NCI-H146 (cell line): ENCODE measurements at places on chromosomes 6 and 20.

GRCh38 chr6:3506751-3507383 is 50.0 kb upstream of the SLC22A23 start:
- DNase-seq, result no peak

DNA sequence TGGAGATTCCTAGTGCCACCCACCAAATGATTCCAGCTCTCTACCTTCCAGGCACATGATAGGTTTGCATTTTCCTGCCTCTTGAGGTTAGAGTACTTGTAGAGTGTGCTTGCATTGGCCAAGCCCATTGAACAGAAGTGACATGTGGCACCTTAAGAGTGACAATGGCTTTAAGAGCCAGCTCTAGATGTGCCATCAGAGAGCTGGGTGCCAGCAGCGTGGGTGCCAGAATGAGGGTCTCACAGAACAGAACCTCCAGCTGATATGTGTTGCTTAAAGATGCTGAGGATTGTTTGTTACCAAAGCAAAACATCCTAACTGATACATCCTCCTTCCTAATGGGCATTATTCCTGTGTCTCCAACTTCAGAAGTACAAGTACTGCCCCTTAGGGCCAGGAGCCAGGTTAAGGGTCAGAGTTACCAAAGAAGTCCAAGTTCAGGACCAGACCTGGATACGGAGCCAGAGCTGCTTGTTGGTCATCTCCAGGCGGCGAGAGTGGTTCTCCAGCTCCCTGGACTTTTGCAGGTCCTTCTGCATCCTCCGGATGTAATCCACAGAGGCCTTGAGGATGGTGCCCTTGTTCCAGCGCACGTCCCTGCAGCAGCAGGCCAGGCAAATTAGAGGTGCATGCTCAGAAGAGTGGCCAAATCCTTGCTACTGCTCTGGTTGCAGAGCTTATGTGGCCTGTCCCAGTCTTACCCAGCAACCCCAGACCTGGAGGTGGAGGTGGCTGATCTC is 47.5 kb downstream of the MDFI start:
- no peak for DNase-seq

DNA sequence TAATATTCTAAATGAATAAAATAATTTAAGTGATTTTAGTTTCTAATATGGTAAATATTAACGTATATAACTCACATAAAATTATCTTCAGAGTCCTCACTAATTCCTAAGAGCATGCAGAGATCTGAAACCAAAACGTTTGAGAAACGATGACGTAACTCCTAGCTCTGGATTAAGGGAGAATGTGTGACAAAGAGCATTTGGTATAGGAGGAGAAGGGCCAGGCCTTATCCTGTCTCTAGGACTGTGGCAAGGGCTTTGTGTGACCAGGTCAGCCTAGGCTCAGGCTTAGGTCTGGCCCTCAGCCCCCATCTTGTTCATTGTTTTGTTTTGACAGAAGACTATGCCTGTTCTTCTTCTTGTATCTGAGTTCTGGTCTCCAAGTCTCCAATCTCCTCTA is 19.2 kb upstream of the POLR1H start:
- no peak for DNase-seq

- no peak for DNase-seq
These were observed 42.7 kb upstream of the CLDN20 start for GRCh38 chr6:155221086-155221485.

DNA sequence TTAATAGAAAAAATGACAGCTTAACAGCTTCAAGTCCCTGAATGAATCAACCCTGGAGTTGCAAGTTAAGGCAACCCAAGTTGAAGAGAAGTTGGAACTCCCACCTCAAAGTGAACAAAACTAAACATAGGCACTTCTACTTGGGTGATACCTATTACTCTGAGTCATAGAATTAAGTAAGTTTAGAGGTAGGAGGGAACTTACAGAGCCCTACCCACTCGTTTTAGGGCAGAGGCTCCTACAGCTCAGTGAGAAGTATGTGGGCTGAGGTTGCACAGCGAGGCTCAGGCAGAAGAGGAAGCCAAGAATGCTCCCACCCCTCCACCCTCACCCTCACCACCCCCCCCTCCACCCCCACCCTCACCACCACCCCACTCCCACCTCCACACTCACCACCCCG is 42.2 kb downstream of the NFATC2 start:
- no peak for DNase-seq

- no peak for DNase-seq
These were observed 6.3 kb upstream of the PDCD2 start for GRCh38 chr6:170590725-170591124.

- no peak for DNase-seq
These were observed 23.9 kb upstream of the ASF1A start for GRCh38 chr6:118869894-118870589.

DNA sequence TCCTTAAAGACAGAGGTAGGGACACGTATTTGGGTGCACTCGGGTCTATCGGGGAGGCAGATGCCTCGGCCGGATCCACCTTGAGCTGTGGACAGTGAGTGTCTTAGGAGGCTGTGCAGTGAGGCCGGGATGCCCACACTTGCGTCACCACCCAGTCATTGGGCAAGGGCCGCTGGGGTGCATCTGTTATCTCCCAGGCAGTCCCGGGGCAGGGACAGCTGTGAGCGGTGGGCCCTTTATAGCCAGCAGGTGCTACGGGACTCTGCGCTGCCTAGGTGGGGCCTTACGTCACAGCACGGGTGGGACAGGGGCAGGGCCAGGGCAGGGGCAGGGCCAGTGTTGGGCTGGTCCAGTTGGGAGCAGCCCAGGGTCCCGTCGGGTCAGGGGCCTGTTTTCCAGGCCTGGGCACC is 689 bp upstream of the COL20A1 start:
- no peak for DNase-seq

- DNase-seq, result no peak
These were observed 44.5 kb downstream of the RAMACL start for GRCh38 chr6:166541876-166542579.

- no peak for DNase-seq
These were observed 28.3 kb upstream of the B3GAT2 start for GRCh38 chr6:70985156-70985555.

- DNase-seq, result no peak
These were observed 10.3 kb upstream of the IER3 start for GRCh38 chr6:30754631-30755030.

- DNase-seq, result peak; percentile 44
These were observed 107.5 kb downstream of the FAXC start for GRCh38 chr6:99241905-99242534.

- no peak for DNase-seq
These were observed 267.8 kb downstream of the PTPRK start for GRCh38 chr6:128252341-128253176.

DNA sequence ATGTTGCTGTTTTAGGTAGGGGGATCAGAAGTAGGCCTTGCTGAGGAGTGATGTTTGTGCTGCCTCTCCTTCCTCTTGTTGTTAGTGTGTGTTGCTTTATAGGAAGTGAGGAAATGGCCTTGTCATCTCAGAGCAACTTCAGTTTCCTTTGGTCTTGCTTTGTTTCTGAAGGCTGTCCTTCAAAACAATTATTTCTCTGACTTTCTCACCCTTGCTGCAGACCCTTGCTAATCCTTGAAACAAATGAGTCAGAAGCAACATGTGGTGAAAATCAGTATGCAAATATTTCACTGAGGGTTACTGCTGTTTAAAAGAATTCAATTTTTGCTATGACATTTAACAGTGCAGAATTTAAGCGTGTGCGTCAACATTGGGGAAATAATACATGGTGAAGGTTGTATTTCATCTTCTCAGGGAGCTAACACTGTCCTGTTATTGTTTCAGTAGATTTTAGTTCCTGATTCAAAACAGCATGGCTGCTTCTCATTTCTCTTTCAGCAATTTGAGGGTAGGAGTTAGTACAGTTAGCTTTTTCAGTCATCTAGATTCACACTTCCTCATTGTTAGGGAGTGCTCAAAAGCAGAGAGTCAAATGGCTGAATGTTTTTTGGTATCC is 13.8 kb downstream of the RNF144B start:
- no peak for DNase-seq

DNA sequence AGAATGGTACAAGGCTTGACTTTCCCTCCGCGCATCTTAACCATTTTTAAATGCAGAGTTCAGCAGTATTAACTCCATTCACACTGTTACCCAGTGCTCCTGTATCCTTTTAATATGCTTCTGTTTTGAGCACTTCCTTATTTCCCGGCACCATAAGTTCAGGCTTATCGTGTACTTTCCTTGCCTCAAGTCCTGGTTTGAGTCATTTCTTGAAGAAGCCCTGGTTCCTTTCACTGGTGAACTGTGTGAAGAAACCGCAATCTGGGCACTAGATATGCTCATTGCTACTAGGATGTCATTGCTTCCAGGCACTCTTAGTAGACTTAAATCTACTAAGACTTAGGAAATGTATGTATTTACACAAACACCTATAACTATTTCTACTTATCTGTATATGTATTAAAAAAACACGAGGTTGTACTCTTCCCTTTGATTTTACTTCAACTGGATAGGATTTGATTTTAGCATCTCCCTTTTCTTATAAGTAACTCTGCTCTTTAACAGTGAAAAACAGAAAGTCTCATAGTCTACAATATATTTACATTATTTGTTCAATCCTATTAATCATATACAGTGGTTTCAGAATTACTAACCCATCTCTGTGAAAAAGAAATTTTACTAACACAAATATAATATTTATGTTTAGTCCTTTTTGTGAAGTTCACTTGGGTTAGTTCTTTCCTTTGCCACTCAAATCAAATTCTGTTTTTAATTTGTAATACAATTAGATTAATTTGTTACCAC is 135.5 kb downstream of the CDKAL1 start:
- DNase-seq, result no peak

DNA sequence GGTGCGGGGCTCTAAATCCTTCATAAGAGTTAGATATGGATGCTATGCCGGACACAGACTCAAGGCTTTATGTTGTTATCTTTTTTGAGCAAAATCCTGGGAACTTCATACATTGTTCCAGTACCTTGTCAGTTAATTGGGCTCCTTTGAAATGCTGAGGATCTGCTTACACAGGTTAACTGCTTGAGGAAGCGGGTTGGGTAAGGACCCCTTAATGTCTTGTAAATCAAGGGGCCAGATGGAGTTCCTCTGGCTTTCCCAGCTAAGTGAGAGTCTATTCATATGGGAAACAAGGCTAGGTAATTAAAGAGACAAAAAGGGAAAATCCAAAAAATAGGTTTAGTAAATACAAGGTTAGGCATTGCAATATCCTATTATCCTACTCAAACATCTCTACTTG is 141.5 kb downstream of the OR2B2 start:
- no peak for DNase-seq

GRCh38 chr20:2224368-2224639 is 71.5 kb upstream of the TGM3 start:
- no peak for DNase-seq

GRCh38 chr20:13231031-13231752 is 10.1 kb downstream of the ISM1 start:
- DNase-seq, result no peak

GRCh38 chr6:39801456-39802251 is 9.5 kb downstream of the DAAM2 start:
- DNase-seq, result no peak

DNA sequence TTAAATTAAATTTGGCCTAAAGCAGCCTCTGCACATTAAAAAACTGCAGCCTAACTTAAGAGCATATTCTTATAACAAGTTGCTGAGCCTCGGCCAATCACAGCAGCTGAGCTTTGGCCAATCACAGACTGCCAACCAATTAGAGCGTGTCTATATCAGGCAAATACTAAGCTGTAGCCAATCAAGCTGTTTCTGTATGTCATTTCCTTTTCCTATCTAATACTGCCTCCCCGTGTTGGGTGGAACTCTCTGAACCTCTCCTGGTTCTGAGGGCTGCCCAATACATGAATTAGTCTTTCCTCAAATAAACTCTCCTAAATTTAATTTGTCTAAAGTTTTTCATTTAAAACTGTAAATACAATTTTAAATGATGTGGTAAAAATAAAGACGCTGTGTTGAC is 3.9 kb upstream of the TMEM244 start:
- no peak for DNase-seq

GRCh38 chr20:41045671-41046070 is 17.0 kb downstream of the TOP1 start:
- DNase-seq, result no peak

DNA sequence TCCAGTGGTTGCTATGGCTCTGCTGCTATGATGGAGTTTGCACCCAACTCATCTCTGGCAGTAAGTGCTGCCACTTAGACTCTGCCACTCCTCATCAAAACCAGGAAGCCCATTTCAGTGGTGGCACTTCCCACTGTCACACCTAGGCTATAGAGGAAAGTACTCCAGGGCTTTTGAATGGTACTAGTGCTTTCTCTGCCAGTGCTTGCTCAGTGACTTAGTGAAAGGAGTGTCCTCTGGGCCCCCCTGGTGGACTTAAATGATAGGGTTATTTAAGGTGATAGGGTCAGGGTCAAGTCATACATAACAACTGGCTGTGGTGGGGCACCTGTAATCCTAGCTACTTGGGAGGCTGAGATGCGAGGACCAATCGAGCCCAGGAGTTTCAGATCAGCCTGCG is 22.8 kb downstream of the FITM2 start:
- no peak for DNase-seq

DNA sequence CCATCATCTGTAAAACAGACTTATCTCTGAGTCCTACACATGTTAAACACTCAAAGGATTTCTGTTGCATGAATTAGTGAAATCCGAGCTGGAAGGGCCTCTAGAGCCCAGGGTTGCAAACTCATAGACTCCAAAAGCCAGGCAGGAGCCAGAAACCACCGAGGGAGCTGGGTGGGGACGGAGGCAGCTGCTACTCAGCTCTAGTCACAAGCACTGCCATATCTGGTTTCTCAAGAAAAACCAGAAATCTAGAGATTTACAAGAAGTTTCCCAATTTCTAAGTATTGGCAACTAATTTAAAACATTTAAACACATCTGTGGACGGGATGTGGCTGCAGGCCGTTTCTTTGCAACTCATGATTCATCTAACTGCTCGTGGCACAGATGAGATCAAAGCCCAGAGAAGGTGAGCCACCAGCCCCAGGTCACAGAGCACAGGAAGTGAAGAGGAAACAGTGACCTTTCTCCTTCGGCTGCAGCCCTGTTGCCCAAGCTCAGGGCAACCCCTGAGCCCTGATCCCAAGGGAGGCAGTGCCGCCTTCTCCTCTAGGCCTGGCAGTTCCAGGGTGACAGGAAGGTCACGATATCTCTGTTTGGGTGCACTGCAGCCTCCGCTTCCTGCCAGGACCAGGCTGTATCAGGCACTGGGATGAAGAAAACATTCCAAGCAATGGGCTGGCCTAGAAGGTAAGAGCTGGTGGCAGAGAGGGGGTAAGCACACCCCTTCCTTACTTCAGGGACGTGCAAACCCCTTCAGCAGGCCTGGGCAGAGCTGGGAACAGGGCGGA is 26.4 kb upstream of the PTGIS start:
- no peak for DNase-seq

GRCh38 chr6:111265842-111266241 is 178.5 kb downstream of the SLC16A10 start:
- no peak for DNase-seq

- DNase-seq, result no peak
These were observed 51.2 kb upstream of the MARCKS start for GRCh38 chr6:113805811-113806495.
